Kidney tubule cell (primary cell): ENCODE measurements at places on chromosomes 5 and 9.
A peak's percentile ranks its signal among the peaks of the same experiment; 100 is the strongest.

DNA sequence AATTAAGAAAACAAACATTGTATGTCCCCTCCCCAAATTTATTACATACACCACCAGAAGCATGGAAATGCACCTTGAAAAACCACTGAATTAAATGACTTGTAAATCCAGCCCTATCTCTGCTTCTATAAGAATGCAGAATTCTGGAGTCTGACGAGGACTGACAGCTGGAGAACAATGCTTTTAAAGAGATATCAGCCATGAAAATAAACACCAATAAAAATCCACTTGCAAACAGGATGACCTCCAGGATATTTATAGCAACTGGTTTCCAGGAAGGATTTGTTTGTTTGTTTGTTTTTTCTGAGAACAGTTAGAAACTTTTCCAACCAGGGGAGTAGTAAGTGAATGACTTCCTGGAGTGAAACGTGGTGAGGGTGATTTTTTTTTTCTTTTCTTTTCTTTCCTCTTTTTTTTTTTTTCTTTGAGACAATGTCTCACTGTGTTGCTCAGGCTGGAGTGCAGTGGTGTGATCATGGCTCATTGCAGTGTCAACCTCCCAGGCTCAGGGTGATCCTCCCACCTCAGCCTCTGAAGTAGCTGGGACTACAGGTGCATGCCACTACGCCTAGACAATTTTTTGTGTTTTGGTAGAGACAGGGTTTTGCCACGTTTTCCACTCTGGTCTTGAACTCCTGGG, 38.7 kb upstream of the SLC36A1 start:
- no peak for DNase-seq

DNA sequence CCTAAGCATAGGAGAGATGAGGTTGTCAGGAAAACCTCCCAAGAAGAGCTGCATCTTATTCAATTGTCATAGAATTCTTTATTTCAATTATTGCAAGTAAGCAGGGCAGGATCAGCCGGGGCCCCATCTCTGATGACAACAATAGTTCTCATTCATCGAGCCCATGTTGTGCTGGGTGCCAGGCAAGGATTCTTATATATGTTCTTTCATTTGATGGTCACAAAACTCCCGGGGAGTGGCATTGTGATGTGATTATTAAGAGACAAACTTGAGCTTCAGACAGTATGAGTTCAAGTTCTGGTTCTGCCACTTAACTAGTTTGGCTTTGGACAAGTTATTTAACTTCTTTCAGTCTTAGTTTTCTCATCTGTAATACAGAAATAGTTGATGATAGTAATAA, 8.5 kb downstream of the FUBP3 start:
- DNase-seq, result no peak

GRCh38 chr5:151202381-151203139, 21.3 kb downstream of the CCDC69 start:
- peak; percentile 93 for DNase-seq

- DNase-seq, result no peak
Observed at GRCh38 chr9:438961-439768, 224.5 kb downstream of the DOCK8 start.

- no peak for DNase-seq
Observed at GRCh38 chr9:96150324-96151227, 151.4 kb downstream of the HSD17B3 start.

- no peak for DNase-seq
Observed at GRCh38 chr5:135824541-135825041, 9.9 kb upstream of the SLC25A48 start.

DNA sequence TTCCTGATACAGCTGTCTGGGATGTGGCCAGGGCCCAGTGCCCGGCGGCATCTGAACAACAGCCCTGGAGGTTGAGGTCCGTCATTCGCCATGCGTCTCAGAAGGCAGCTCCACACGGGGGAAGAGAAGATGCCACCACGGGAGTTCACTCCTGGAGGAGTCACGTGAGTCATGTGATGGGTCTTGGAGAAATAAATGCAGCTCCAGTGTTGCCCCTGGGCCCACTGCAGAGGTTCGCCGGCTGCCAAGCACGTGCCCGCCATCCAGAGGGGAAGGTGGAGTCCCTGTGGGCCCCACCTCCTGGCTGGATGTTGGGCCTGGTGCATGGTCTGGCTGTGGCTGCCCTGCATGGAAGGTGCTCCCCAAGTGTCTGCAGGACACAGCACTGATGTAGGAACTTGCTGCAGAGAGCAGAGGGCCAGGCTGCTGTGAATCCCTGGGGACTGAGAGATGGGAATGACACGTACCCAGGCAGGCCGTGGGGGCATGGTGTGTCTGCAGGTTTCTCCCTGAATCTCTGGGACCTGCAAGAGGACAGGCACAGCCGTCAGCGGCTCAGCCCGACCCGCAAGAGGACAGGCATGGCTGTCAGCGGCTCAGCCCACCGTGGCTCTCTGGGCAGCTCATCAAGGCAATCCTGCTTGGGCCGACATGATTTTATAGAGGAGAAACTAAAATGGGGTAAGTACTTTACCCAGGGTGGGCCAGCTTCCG, 418.3 kb upstream of the IRX4 start:
- no peak for DNase-seq

- peak; percentile 91 for DNase-seq
Observed at GRCh38 chr9:70477146-70477745, 62.8 kb upstream of the KLF9 start.

DNA sequence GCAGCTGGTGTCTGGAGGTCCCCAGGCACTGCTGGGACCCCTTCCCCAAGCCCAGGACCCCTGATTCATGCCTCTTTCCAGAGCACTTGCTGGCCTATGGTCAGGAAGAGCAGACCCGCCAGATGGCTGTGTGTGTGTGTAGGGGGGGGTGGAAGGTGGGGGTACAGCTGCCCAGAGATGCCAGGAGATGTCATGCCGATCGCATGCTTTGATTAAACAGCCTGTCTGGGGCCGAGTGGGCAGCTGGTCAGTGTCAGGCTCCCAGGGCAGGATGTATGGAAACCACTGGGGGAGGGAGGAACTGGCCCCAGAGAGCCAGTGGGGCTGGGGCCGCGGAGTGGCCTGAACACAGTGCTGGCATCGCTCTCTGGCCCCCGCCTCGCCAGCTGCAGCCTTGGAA, 23.7 kb downstream of the RXRA start:
- no peak for DNase-seq

GRCh38 chr9:104869811-104870210, 58.1 kb downstream of the ABCA1 start:
- no peak for DNase-seq

DNA sequence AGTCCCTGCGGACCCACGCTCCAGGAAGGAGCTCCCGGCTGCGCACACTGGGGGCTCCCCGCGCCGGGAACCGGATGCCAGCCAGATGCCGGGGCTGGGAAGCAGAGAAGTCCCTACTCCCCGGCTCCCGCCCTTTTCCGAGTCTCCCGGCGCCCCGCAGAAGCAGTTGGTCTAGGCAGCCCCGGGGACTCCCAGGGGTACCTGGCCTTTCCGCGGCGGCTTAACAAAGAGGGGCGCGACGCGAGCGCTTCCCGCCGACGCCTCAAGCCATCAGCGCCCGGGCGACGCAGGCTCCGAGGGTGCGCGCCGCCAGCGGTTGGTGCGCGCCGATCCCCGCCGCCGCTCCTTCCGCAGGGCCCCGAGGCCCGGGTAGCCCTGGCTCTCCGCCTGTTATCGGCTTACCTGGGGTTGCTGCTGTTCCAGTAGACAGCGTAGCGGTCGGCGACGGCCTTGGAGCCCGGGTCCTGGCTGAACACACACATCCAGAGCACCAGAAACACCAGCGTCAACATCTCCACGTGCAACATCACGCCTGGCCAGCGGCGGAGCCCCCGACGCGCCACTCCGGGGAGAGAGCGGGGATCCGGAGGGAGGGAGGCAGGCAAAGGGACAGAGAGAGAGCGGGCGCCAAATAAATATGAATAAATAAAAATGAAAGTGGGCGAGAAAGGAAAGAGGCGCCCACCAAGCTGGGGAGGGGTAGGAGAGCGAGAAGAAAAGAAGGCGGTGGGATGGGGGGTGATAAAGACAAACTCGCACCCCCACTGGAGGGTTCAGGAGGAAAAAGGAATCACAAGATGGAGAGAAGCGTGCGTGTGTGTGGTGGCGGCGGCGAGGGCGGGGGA, 428 bp downstream of the EFNA5 start:
- peak; percentile 49 for DNase-seq

GRCh38 chr5:158952951-158953350, 146.8 kb downstream of the EBF1 start:
- no peak for DNase-seq

DNA sequence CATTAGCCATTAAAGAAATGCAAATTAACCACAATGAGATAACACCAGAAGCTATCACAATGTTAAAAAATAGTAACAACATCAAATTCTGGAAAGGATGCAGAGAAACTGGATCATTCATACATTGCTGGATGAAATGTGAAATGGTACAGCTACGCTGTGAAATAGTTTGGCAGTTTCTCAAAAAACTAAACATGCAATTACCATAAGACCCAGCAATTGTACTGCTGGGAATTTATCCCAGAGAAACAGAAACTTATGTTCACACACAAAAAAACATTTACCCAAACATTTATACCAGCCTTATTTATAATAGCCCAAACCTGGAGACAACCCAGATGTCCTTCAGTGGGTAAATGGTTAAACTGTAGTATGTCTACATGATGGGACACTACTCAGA, 592.9 kb downstream of the ZNF608 start:
- no peak for DNase-seq

GRCh38 chr5:145470396-145470979, 364.7 kb downstream of the PRELID2 start:
- no peak for DNase-seq

DNA sequence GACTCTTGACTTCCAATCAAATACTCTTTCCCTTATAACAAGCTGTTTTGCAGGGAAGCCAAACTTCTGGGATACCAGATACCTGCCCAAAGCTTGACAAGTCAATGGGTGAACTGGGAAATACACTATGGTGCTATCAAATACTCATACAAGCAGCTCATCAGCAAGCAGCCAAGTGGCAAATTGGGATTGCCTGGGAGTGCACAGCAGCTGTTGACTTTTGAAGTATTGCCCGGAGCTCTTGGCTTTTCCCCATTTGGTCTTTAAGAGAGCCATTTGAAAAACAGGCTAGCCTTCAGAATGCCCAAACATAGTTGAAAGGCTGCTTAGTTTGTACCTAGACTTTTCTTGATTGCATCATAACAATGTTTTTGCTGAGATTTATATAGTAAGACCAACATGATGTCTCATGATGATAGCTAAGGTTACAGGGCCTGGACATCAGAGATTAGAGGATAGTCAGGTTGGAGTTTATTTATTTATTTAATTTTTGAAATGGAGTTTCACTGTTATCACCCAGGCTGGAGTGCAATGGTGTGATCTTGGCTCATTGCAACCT, 210.1 kb upstream of the ZNF608 start:
- DNase-seq, result no peak

DNA sequence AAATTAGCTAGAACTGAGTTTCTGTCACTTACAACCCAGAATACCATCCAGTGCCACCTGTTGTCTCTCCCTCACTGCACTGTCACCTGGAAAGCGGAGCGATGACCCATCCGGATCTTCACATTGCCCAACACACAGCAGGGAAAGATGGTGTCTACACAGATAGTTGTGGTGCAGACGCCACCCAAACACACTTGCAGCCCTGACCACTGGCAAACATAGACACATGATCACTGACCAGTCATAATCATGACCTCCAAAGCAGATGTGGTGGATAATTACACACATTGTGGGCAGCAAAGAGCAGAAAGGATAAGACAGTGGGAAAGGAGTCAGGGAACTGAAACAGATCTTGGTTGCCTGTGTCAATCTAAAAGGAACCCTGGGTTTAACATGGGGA, 64.7 kb downstream of the GABBR2 start:
- no peak for DNase-seq

DNA sequence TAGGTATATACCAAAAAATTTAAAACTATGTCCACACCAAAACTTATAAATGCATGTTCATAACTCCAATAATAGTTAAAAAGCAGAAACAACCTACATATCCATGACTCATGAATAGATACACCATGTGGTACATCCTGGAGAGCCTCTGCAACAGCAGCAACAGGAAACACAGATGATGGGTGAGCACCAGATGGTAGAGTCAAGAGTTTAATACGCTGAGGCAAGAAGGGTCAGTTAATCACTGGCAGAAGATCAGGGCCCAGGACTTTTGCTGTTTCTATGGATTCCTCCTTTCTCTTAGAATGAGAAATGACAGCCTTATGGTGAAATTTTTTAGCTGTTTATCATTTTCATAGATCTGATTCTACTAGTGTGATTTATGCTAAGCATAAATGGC, 351.8 kb upstream of the ADAMTSL1 start:
- DNase-seq, result no peak

- no peak for DNase-seq
Observed at GRCh38 chr5:139445325-139446170, 6.2 kb upstream of the DNAJC18 start.

DNA sequence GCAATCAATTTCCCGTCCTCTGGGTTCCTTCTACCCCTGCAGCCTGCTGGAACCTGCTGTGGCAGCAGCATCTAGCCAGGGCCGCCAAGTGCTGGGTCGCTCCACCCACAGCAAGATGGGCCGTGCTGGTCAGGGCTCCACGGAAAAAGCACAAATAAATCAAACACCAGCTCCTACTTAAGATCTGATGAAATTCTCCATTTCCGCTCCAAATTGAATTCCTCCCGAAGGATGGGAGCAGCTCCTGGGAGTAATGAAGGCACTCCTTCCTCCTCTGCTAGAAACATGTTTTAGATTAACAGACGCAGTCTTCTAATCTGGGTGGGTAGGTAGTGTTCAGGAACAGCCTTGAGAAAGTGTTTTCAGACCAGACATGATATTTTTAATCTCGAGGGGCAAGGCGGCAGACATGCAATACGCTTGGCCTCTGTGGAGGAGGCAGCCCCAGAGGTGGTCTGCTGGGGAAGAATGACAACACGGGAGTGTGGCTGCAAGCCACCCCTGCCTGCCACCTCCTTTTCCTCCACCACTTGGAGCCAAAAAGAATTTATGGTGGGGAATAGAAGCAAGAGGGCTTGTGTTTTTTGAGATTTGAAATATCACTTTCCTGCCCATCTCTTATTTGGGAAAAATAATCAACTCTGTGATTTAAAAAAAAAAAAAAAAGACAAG, 194.1 kb downstream of the AOPEP start:
- DNase-seq, result no peak

DNA sequence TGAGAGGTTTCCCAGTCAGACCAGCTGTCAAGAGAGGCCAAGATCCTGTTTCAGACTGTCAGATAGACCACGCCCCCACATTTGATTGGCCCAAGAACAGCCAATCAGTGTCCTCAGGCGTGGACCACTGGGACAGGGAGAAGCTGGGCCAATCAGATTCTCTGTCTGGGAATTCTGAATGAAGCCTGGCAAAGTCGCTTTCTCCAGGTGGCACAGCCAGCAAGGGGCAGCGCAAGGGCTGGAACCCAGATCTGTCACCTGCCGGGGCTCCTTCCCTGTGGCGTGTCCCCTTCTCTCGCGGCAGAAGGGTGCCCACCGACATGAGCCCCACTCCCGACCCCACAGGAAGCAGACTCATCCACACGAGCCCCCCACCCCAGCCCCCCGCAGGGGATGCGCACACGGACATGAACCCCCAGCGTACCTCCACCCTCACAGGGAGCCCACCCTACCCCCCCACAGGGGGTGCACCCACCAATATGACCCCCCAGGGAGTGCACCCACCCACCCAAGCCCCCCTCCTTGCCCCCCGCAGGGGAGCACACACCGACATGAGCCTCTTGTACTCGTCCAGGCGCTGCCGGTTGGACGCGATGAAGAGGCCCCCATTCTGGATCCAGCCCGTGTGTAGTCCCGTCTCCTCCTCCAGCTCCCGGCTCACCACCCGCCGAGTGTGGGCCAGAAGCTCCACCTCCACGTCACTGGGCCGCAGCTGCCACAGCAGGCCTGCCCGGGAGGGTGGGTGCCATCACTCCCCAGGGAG, 6.1 kb downstream of the SARDH start:
- peak; percentile 37 for DNase-seq

GRCh38 chr5:163565931-163566608, 60.7 kb downstream of the MAT2B start:
- peak; percentile 47 for DNase-seq

GRCh38 chr9:113535756-113536155, 72.2 kb downstream of the RGS3 start:
- no peak for DNase-seq
